NCI-H1048 (cell line): ENCODE measurements at places on chromosomes 16 and 17.
A peak's percentile ranks its signal among the peaks of the same experiment; 100 is the strongest.

DNA sequence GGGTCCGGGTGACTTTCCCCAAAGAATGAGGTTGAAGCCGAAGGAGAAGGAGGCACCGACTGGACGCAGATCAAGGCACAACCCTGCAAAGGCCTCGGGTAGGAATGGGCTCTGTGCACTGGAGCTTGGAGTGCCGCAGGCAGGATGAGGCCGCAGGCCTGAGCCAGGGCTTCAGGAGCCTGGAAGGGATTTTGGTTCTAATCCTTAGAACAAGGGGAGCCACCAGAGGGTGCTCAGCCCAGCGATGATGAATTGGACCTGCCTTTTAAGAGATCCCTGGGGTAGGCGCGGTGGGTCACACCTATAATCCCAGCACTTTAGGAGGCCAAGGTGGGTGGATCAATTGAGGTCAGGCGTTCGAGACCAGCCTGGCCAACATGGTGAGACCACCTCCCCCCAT lies 8.1 kb downstream of the CIBAR2 start:
- no peak for DNase-seq

DNA sequence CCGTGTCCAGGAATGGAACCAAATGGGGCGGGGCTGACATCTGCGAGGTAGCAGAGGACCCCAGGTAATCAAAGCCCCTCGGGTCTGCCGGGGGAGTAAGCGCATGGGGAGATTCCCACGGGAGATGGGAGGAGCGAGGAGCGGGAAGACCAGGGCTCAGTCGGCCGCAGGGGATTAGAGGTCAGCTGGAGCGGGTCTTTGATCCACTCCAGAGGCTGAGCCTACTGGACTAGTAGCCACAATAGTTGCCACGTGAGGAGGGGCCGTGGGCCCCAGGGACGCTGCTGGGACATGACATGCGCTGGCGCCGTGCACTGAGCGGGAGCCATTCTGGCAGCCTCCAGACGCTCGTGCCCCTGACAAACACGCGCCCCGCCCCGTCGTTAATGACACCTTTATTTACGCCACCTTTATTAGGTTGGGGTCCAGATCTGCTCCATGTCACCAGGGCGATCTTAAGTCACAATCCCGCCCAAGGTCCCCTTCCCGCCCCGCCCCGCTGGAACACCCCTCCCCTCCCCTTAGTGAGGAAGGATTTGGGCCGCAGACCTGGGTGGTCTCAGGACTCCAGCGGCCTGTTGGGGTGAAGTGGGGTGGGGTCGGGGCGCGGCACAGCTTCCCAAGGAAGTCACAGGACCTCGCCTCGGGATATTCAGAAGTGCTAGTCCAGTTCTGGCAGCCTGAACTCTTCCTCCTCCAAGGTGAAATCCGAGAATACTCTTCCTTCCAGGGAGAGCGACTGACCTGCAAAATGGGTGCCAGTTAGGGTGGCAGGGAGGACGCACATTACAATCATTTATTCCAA lies 15.0 kb downstream of the PPY start:
- no peak for DNase-seq

- DNase-seq, result no peak
Measured at GRCh38 chr17:13135506-13135905, 117.7 kb upstream of the ELAC2 start.

DNA sequence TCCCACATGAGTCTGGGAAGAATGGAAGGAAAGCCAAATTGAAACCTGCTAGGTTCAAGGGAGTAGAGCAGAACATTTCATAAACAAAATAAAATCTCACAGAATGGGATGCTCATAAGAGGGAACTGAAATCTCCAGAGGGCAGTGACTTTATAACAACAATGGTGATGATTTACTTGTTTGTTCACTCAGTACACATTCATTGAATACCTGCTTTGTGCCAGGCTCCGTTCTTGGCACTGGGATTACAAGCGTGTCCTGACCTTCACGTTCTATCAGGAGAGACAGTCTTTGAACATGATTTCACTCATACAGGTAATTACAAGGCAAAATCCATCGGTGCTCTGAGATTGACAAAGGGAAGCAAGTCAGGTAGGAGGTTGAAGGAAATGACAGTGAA lies 356.3 kb downstream of the HAPSTR1 start:
- no peak for DNase-seq

- no peak for DNase-seq
Measured at GRCh38 chr17:50538549-50539410, 6.2 kb downstream of the EPN3 start.

- DNase-seq, result no peak
Measured at GRCh38 chr17:66283971-66284370, 18.4 kb upstream of the PRKCA start.

DNA sequence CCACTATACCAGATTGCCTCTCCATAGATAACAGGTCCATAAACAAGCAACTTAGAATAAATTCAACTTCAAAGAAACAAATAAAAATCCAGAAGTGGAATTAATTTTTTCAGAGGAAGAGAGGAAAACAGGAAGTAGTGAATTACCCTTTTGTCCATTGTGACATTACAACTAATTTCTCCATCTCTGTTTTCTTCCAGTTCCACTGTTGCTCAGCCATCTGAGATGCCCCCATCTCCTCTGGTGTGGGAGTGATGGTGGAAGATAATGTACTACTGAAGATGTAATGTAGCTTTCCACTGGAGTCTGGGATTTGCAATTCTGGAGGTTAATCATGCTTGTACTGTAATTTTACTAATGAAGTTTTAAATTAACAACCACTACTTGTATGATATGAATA lies 124.6 kb upstream of the TMEM97 start:
- no peak for DNase-seq

DNA sequence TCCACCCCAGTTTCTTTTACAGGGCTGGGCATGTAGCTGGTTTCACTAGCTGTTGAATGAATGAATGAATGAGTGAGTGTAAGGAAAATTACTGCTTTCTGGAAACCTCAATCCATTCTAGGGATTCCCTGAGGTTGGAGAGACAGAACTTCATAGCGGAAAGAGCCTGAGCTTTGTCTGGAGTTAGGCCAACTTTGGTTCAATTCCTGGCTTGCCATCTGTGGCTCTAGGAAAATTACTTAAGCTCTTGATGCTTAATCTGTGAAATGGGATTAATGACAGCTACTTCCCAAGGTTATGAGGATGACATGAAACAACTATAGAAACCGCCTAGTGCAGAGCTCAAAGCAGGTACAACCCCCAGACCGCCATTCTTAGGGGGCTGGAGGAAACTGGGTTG lies 76.3 kb upstream of the AXIN2 start:
- DNase-seq, result no peak

- DNase-seq, result no peak
Measured at GRCh38 chr16:23837553-23838308, 1.9 kb downstream of the PRKCB start.

DNA sequence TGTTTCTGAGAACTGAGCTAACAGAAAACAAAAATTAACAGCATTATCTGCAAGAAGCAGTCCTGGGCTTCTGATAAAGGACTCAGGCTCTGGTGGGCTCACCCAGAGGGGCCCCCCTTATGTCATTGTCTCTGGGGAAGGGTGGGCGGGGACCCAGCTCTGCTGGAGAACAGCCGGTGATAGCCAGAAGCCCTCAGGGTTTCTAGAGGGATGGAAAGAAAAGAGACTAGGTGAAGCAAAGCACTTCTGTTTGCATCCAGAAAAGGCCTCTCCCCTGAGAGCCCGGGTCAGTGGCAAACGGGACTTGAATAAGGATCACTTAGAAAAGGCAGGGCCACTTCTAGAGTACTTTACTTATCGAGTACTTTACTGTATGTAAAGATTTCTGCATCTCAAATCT lies 7.0 kb upstream of the CDC42EP4 start:
- no peak for DNase-seq

- no peak for DNase-seq
Measured at GRCh38 chr16:72400257-72401083, 228.5 kb upstream of the PMFBP1 start.

GRCh38 chr17:68103148-68103547 lies 67.6 kb downstream of the KPNA2 start:
- peak; percentile 12 for DNase-seq

DNA sequence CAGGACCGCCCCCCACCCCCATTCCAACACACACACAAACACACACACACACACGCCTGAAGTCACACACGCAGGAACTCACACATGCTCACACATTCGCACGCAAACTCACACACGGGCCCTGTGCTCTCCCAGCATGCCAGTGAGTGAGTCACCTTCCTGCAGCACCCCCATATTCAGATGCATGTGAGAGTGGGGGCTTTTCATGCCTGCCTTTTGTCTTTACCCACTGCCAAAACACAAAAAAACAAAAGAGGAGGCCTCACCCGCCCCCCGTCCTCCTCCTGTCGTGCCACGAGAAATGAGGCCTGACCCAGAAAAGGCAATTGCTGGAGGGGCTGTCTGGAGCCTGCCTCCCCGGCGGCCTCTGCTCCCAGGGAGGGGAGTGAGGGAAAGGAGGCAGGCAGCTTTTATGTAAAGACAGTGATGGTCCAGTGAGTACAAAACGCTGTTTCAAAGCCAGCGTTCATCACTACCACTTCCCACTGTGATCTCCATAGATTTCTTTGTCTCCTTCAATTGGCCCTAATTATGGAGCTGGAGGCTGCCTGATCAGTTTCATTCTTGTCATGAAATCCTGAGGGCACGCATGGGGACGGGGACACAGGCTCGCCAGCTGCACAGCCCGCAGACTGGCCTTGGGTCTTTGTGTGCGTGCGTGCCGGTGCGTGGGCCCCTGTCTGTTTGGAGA lies 29.5 kb upstream of the GSE1 start:
- DNase-seq, result no peak
